GM13977 (cell line): ENCODE measurements at places on chromosomes 5 and 9.

- DNase-seq: no peak
Observed at GRCh38 chr9:120242116-120242811, 337.7 kb downstream of the CDK5RAP2 start.

GRCh38 chr9:137381501-137382443 lies 41.2 kb downstream of the EXD3 start:
- no peak for DNase-seq

DNA sequence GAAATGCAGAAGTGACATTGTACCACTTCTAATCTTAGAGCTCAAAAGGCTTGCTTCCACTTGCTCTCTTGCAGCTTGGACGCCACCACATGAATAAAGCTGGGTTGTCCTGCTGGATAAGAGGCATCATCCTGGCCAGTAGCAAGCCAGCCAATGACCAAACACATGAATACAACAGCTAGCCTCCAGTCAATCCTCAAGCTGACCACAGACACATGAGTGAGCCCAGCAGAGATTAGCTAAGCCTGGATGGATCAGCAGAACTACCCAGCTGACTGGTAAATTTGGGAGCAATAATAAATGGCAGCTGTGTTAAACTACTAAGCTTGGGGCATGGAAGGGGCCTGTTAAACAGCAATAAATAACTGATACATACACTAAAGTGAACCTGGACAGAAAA lies 121.1 kb upstream of the SLC12A2 start:
- DNase-seq: no peak

DNA sequence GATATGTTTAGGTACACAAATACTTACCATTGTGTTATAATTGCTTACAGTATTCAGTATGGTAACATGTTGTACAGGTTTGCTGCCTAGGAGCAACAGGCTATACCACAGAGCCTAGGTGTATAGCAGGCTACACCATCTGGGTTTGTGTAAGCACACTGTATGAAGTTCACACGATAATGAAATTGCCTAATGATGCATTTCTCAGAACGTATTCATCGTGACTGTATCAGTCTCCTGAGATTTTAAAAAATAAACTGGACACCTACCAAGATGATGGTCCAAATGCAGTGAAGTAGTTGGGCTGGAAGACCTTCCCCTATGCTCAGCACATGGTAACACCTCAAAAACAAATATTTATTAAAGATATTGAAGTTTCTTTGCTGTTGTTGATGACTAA lies 103.3 kb upstream of the NFIB start:
- DNase-seq: no peak

GRCh38 chr5:117740268-117740667 lies 1165.6 kb upstream of the SEMA6A start:
- no peak for DNase-seq

DNA sequence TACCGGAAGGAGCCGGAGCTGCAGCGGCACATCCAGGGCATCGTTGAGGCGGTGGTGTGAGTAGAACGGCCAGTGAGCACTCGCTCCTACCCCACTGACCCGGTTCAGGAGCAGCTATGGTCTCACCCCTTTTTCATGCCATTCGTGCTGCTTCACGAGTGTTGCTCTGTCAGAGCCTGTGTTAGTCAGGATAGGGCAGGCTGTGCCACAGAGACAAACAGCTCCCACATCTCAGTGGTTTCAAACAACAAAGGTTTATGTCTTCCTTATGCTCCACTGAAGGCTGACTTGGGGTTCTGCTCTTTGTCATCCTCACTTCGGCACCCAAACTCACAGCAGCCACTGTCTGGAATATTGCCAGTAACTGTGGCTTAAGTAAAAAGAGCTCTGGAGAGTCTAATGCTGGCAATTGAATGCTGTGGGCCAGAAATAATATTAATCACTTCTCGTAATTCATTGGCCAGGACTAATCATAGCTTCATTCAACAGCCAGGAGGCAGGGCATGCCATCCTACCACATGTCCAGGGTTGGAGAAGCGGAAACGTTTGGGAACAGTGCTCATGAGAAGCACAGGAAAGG lies 28.4 kb downstream of the ARHGEF37 start:
- no peak for DNase-seq

- peak; percentile 30 for DNase-seq
Observed at GRCh38 chr9:26954050-26954508, 2.1 kb upstream of the IFT74 start.
